ENCODE measurements at places on chromosomes 12 and 14.

DNA sequence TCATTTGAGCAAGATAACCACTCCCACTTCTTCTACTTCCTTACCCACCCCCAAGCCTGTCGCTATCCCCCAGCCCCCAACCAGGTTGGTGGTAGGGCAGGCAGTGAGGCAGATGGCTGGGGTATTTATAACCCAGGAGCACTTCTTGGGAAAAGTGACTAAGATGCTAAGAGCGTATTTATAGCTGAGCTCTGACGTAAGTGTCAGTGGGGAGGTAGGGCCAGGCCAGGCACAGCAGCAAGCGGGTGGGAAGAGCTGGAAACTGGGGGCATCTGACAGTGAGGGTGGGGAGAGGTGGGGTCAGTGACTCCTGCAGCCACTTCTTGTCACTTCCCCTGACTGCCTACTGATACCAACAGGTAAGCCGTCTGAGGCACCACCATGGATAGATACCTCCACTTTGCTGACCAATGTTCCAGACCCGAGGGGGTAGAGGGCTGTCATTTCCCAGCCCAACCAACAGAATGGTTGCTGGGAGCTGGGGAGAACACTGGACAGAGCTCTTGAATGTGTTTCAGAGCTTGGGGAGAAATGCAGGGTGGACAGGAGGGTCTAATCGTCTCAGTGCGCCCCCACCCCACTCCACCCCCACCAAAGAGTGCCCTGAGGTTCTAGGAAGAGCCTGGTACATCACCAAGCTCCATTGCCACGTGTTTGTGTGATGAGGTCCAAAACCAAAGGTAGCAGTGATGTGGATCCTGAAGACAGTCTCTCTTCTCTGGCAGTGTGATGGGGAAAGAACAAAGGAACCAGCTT, 2.7 kb upstream of the INHBE start:
- DNase-seq = no peak

- no peak for DNase-seq
Measured at GRCh38 chr14:79395061-79395460, 816.2 kb downstream of the DIO2 start.

GRCh38 chr14:51293912-51294389, 53.9 kb downstream of the TMX1 start:
- DNase-seq = no peak

GRCh38 chr12:70196811-70197281, 46.4 kb upstream of the CNOT2 start:
- DNase-seq = no peak

GRCh38 chr12:3317481-3317815, 173.6 kb upstream of the PRMT8 start:
- no peak for DNase-seq

GRCh38 chr14:25620515-25620914, 570.6 kb upstream of the STXBP6 start:
- DNase-seq = no peak

- no peak for DNase-seq
Measured at GRCh38 chr14:103232031-103232808, 101.8 kb upstream of the EIF5 start.

DNA sequence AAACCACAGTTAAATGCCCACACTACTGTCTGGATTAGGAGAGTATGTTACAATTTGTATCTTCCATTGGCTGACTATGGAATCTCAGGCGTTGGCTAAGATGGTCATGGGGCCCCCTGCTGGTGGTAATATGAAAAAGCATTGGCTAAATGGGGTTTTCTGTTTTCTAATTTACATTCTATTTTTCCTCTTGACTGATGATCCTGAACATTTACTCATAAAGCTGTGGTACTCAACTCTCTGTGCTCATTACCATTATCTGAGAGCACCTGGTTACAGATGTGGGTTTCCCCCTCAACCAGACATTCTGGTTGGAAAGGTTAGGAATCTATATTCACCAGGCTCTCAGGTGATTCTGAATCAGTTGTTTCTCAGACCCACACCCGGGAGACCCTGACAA, 64.8 kb downstream of the WSCD2 start:
- no peak for DNase-seq
